NCI-H1105 treated with DMSO at 0.1 percent for 48 hours (cell line): ENCODE measurements at places on chromosomes 2 and 18.

GRCh38 chr2:80393991-80394390, 89.4 kb upstream of the LRRTM1 start:
- no peak for DNase-seq

DNA sequence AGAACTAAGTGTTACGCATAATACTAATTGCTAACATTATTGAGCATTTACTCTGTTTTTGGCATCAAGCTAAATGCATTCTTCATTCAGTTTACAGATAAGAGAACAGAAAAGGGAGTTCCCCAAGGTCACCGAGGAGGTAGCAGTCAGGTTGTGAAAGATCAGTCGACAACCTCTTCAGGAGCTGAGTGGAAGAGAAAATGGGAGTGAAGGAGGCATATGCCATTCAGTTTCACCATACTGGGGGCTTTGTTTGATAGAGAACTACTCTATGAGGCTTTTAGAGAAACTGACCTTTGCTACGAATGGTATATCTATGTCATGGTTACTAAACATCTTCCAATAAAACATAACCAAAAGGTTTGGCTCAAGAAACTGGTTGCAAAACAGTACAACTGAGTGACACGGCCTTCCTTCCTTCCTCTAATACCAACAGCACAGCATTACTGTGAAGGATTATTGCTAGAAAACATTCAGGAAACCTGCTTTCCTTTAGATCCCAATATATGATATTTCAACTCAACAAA, 112.1 kb downstream of the RBMS1 start:
- no peak for DNase-seq

DNA sequence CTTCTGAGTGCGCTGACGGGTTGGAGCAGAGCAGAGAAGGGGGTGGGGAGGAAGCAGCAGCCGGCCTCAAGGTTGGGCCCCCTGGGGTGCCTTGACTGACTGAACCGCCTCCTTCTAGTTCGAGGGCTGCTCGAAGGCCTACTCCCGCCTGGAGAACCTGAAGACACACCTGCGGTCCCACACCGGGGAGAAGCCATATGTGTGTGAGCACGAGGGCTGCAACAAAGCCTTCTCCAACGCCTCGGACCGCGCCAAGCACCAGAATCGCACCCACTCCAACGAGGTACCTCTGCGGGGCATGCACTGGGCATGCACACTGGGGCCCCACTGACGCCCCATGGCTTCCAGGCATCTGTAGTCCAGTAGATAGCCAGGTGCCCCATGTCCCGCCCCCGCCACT, 246.9 kb downstream of the GLI2 start:
- DNase-seq, result no peak

DNA sequence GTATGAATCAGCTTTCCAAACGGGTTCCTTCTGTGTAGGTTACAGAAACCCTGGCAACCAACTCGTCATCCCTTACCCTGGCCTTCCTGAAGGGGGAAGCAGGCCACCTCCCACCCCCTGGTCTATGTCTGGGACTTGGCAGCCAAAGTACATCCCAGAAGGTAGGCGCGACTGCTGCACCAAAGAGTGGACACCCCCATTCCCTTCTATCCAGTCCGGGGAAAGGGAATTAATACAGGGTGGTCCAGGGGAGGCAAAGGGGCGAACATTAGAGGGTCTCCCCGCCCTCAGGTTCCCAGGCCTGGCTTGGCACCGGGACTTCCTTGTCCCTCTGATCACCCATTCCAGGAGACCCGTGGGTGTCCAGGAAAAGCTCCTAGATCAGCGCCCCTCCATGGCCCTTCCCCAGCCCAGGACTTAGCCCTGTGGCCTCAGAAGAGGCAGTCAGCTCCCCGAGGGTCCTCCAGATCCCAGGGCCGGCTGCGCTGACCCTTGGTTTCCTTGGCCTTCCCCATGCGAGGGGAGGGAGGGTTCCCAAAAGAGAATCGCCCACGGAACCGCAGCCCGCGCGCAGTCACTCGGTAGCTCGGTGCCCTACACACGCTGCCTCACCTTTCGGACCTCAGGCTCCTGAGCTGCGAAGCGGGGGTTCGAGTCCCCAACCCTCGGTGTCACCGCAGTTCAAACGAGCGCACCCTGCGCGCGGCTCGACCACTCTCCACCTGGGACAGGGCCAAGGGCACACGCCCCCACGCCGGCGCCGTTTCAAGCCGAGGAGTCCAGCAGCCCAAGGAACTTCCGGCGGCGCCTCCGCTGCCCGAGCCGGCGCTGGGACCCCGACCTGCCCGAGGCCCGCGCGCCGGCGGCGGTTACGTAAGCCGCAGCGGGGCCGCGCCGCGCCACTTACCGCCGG, at the start of gene PER2:
Gene PER2, minus strand, starts transcription at position 874 of the 913 bp plus-strand sequence. CDS start 10,674 bp downstream, outside the sequence.
- DNase-seq, result no peak

DNA sequence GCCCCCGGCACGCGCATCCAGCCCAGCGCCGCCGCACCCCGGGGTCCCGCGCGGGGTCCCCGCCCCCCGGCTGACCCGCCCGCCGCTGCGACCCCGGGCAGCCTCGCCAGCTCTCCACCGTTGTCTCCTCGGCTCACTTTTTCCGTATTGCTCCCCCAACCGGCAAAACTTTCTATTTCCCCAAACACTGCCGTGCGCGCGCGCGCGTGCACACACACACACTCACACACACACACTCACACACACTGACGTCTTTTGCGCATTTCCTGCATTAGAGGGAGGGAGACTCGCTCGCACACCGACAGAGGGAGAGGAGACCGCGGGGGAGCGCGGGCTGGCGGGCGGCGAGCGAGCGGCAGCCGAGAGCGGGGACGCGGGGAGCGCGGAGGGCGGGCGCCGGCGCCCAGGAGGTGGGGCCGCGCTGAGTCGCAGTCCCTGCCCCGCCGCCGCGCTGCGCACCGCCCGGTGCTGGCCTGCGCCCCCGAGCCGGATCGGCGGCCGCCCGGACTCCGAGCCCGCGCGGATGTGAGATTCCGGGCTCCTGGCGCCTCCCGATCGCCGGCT, 542 bp upstream of the PRKCE start:
- peak; percentile 67 for DNase-seq

DNA sequence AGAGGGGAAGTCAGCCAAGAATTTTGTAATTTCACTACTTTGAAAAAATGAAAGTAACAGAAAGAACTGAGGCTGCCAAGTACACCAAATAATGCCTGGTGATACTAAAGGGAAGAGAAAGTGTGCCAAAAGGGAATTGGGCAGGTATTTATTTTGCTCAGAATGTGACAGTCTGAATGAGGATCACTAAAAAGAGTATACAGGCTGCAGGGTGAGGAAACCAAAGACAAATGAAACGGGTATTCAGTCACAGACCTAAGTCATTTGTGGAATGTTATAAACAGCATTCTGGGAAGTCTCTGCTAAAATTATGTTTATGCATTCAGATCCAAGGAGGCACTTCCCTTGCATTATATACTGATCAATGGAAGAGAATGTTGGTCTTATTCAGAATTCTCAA, 418.6 kb upstream of the SLC39A10 start:
- DNase-seq, result no peak

- no peak for DNase-seq
Observed at GRCh38 chr2:99722476-99722875, 232.7 kb upstream of the REV1 start.

- no peak for DNase-seq
Observed at GRCh38 chr2:138818556-138818955, 38.4 kb upstream of the NXPH2 start.

DNA sequence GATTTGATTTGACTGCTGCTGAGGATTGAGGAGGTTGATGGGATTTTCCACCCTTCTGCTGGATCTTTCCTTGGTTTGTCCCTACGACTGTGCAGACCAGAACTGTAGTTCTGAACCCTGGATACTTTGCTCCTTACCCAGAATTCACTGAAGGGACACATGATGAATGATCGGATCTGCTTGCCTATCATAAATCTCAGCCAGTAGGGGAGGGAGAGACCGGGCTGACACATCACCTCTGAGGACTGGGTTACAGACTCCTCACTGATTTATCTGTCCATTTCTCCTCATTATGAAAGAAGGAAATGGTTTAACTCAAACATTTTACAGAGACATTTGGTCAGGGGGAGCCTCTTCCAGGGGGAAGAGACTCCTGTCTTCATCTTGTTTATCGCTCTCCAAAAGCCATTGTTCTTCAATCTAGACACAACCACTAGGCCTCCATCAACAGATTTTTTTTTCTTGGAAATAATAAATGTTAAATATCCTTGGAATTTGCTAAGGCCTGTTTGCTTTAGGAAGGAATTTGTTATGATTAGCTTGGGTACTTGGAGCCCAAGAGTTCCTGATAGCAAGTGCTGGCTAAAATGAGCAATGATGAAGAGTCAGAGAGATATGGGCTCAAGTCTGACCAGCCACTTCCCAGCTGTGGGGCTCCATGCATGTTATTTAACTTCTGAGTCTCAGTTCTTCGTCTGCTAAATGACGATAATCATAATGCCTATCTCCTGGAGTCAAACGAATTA, 925.5 kb downstream of the SLC4A3 start:
- DNase-seq, result no peak

DNA sequence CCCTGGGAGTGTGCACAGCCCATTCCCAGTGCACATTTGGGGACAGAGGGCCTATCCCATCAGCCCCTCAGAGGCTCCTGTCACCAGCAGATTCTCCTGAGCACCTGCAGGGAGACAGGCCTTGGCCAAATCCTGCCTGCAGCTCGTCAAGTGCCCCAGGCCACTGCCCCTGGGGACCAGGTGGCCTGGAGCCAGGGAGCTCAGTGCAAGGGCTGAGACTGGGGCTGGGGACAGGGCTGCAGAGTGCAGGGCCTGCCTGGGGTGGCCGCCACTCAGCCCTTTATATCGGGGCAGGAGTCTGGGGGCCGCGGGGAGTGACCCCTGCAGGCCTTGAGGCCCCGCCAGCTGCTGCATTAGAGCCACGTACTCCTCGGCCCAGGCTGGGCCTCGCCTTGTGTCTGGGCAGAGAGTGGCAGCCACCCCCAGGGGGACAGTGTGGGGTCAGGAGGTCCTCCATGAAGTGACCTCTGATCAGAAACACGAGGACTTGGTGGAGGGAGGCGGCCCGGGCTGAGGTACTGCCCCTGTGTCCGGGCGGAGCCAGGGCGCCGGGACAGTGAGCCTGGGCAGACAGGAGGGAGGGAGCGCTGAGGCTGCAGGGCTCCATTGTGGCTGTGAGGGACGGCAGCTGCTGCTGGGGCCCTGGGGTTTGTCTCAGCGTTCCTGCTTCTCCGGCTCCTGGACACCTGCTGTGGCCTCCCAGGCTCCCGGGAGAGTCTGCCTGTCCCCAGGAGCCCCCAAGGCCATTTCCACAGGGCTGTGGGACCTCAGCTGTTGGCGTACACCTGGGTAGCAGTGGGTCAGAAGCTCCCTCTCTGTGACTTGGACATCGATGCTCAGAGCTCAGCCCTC, 24.2 kb downstream of the GPC1 start:
- no peak for DNase-seq

DNA sequence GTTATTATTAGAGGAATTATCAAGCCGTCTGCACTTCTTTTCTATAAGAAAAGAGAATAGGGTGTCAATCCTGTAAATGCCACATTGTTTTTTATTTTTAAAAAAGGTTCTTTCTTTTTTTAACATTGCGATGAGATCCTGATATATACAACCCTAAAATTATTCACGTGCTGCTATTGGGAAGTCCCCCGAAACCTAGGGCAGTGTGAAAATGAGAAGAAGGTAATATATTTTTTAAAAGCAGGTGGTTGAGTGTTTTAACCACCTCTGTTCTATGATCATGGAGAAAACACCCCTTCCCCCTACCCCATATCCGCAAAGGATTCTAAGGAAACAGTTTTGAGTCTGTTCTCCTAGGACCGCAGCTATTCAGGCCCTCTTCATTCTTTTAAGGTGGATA, 94.5 kb upstream of the KLHL14 start:
- DNase-seq, result no peak

GRCh38 chr2:6203291-6203959, 511.2 kb downstream of the SOX11 start:
- no peak for DNase-seq

- DNase-seq, result no peak
Observed at GRCh38 chr2:168196764-168197180, 50.6 kb downstream of the STK39 start.

DNA sequence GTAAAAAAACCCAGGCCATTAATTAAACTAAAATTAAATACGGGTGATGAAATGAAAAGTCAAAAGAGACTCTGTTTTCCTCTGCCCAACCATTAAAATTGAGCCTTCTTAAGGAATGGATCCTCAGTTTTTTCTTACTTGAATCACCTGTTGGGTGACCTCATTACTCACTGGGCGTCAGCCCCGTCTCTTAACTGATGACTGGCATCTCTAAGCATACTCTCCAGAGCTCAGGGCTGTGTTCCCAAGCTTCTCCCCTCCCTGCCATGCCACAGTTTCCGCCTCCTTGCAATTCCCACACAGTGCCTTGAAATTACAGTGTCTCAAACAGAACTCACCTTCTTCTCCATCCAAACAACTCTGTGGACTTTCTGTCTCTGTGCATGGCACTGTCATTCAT, 421.1 kb upstream of the CELF4 start:
- DNase-seq, result no peak

DNA sequence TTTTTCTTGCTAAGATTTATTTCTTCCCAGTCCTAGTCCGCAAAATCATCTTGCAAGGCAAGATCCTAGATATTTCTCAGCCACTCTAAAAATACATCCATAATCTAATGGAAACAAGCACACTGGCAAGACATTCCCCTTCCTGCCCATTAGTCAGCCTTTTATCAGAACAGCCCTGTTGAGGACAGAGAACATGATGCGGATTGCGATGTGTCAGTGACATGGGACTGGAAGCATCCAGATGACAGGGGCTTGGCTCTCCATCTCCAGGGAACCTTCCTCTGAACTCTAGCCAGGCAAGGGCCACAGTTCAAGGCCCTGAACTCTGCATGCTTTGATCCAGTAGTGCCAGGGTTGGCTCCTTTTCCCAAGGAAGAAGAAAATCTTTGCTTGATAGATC, 70.0 kb downstream of the VSNL1 start:
- DNase-seq, result no peak

GRCh38 chr2:116132833-116133232, 1681.7 kb upstream of the DDX18 start:
- DNase-seq, result peak; percentile 17

DNA sequence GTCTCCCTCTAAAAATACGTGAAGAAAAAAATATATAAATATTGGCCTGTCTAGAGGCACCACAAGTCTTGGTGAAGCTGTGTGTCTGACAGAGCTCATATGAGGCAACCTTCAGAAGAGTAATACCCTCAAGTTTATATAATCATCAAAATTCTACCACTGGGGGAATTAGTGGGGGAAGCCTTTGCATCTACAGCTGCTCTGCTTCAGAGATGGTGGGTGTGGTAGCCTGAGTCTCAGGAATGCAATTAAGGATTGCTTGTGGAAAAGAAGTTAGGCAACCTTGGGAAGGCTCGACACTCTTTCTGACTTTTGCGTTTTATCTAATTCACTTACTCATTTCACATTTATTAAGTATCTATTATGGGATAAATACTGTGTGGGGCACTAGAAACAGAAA, 17.4 kb downstream of the TPGS2 start:
- DNase-seq, result no peak

- DNase-seq, result peak; percentile 26
Observed at GRCh38 chr2:189441709-189442074, 418 bp downstream of the WDR75 start.

DNA sequence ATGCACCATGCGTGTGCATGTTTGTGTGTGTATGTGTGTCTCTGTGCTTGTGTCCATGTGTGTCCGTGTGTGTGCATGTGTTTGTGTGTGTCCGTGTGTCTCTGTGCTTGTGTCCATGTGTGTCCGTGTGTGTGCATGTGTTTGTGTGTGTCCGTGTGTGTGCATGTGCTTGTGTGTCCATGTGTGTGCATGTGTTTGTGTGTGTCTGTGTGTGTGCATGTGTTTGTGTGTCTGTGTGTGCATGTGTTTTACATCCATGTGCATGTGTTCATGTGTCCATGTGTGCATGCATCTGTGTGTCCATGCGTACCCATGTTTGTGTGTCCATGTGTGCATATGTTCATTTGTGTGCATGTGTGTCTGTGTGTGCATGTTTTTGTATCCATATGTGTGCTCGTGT, 100.5 kb downstream of the LBH start:
- no peak for DNase-seq
